ENCODE measurements at places on chromosomes 7 and 10.

- no peak for DNase-seq
Observed at GRCh38 chr10:21289961-21290360, 235.5 kb downstream of the SKIDA1 start.

- DNase-seq: no peak
Observed at GRCh38 chr7:144819566-144819965, 16.3 kb downstream of the TPK1 start.

DNA sequence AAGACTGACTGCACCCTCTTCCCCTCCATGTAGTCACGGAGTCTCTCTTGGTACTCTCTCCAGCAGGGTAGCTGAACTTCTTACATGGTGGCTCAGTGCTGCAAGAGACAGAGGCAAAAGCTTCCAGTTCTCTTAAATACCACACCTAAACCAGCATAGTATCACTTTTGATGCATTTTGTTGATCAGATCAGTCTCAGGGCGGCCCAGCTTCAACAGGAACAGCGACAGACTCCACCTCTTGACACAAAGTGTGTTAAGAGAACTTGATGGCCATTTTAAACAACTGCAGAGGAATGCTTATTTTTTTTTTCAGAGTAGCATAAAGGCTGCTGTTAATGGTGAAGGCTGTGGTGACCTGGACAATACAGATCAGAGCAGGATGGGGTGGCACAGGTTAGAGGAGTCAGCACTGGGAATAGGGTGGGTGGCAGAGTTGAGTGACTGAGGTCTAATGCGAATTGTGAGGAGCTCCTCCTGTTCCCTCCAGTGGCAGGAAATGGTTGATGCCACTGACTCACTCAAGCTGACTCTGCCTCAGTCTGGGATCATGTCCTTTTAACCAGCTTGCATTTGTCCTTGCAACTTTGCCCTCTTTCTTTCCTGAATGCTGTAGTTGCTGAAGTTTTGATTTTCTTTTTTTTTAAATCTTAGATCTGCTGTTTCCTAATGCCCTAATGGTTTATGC, 17.3 kb downstream of the MGAM start:
- DNase-seq: no peak

DNA sequence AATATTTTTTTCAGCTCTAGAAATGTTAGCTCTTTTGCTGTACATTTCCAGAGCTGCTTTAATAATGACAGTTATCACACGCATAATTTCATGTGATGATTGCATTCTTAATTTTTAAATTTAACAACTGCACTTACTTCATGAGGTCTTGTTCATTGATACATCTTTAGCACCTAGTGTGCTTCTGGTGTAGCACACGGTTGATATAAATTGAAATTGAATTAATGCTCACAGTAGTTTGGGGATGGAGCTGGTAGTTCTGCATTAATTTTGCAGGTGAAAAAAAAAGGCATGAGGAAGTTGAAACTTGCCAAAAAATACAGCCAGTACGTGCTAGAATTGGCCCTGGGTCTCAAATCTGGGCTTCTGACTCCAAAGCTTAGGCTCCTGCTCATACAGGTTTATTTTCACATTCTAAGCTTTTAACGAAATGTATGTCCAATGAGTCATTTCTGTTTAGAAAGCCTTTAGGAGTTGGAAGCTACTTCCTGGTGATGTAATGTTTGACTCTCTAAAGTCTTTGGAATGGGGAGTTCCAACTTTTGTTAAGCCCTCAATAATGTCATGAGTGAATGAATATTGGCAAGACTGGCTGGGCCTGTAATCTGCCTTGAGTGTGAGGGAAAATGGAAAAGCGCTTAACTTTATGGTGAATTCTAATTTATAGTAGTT, 62.5 kb downstream of the DAGLB start:
- no peak for DNase-seq

GRCh38 chr7:158053183-158053915, 534.3 kb downstream of the PTPRN2 start:
- no peak for DNase-seq

- no peak for DNase-seq
Observed at GRCh38 chr7:102008535-102009262, 191.3 kb downstream of the CUX1 start.
